Hindlimb muscle (tissue), 1 donor: ENCODE measurements at places on chromosomes 7 and 10.

GRCh38 chr7:49564379-49564714, 209.1 kb upstream of the VWC2 start:
- DNase-seq: no peak

DNA sequence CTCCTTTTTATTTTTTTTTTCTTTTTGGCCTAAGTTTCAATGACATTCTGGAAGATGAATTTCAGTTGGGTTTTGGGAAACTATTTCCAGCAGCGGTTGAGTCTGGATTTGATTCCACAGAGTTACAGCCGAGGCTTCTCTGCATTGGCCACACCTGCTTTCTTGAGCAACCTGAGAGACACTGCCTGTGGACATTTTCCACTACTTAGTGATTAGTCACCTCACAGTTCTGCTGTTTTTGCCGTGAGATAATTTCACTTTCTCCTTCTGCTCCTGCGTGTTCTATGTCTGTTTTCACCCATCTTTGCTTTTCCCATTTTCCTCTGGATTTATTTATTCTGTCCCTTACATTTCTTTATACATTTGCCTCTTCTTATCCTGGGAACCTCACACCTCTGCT, 243.0 kb downstream of the BICC1 start:
- peak; percentile 56 for DNase-seq

DNA sequence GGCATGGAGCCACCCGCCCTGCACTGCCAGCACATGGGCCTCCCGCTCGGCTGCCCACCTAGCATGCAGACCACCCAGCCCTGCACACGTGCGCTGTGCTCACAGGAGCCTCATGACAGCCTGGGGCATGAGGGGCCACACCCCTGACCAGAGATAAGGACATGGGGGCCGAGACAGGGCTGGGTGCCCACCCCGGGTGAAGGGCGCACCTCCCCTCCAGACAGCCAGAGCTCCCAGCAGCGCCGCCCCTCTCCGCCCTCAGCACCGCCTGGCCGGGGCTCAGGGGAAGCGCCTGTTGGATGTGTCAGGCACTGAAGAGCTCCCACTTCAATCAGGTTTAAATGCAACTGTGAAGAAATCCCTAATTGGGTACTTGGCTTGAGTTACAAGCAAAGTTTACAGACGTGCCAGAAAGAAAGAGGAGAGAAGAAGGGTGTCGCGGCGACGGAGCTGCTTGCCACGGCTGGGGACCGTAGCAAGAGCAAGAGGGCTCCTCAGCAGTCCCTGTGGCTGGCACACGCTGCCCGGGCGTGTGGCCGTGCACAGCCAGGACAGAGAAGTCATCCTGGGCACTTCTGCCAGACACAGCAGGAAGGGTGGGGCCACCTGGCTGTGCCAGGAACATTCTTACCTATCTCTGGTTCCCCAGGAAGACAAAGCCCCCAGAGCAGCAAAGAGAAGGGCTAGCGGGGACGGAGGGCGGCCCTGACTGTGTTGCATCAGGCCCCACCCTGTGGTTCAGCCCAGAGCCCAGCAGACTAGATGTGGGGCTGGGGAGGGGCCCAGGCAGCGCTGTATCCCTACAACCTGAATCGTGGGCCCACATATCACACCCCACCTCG, 247.4 kb downstream of the ELFN1 start:
- no peak for DNase-seq

- no peak for DNase-seq
These were observed 314.4 kb upstream of the MKI67 start for GRCh38 chr10:128440513-128441160.

DNA sequence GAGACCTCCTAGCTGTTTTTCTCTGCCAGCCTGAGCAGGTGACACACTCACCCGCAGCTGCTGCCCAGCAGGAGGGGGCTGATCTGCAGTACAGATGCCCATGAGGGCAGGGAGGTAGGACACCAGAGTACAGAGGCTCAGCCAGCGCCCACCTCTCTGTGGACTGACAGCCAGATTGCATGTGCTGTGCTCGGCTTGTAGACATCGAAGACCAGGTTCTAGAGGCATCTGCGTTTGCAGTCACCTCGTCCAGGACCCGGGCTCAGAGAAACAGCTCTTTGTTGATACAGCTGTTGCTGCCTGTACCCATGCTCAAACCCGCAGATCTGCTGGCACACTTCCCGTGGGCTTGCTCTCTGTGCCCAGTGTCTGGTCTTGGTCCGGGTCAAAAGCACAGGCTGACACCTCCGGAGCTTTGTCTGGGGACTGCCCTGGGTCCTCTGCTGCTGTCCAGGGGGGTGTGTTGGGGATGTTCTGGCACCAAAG, 224.7 kb downstream of the GLRX3 start:
- DNase-seq: no peak

- no peak for DNase-seq
These were observed 80.9 kb downstream of the SORBS1 start for GRCh38 chr10:95480102-95480900.

DNA sequence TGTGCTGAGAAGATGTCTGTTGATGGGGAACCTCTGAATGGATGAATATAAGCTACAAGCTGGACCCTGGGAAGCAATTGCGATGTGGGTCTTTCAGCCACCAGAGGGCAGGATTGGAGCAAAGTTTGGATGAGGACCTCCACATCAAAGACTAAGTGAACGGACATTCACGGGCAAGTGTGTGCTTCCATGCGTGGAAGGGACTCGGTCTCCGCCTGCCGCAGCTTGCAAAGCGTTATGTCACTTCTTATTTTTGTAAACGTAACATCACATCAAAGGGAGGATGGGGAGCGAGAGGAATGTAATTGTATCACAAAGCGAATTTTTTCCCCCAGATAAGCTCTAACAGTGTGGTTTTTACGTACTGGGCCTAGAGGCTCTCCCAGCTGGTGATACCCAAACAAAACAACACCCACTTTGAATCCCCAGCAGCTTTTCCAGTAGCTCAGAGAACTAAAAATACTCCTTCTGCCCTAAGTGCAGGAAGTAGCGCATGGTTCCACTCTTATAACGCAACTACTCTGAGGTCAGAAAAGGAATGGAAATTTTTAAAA, 65.0 kb downstream of the VWA2 start:
- peak; percentile 86 for DNase-seq

- DNase-seq: no peak
These were observed 216.1 kb downstream of the IMMP2L start for GRCh38 chr7:111346219-111346618.

DNA sequence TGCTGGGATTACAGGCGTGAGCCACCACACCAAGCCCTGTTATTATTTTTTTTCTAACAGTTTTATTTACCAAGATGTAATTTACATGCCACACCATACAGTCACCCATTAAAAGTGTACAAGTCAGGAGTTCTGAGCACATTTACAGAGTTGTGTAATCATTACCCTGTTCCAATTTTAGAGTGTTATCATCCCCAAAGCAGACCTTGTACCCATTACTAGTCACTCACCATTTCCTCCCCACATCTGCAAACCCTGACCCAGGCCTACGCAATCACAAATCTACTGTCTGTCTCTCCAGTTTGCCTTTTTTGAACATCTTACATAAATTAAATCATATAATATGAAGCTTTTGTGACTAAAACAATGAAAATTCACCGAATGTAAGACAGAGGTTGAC, 402.9 kb upstream of the FOXK1 start:
- no peak for DNase-seq

DNA sequence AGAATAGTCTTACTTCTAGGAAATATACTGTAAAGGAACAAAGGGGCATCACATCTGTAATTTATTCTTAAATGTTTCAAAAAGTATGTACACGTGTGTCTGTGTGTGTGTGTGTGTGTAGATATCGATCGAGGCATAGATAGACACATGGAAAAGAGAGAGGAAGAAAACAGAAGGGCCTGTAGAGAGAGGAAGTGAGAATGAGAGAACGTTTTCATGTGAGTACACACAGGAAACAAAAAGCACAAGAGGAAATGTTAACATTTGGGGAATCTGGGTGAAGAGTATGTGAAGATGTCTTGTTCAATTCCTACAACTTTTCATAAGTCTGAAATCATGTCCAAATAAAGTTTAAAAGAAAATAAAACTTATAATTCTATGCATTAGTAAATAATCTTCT, 286.5 kb upstream of the SORCS1 start:
- DNase-seq: no peak

DNA sequence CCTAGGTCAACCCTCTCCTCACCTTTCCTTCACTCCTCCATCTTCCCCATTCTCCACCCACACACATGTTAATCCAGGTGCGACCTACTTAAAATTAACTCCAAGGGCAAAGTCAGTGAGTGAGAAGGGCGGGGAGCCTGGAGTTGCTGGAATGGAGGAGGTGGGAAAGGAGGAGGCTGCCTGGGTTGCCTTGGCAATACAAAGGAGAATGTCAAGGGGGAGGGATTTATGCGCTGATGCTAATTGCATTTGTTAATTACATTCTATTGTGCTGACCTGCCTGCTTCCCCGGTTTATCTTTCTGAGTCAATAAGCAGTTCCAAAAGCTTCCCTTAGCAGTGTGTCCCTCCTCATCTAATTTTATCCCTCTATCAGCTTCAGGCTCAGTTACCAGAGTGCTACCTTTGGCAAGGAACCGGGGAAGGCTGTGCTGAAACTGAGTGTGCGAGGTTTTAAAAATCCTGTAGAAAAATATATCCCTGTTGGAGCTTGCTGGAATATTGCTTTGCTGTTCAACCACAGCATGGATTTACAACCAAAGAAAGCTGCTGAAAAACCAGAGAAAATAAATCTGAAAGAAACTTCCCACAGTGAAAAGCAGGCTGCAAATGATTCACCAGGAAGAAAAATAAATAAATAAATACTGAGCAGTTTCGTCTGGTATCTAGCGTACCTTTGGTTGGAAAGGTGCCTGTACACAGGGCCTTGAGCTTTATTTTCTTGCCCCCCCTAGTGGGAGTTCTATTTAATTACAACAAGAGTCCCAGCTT, 113.2 kb upstream of the DGKB start:
- DNase-seq: peak; percentile 74

DNA sequence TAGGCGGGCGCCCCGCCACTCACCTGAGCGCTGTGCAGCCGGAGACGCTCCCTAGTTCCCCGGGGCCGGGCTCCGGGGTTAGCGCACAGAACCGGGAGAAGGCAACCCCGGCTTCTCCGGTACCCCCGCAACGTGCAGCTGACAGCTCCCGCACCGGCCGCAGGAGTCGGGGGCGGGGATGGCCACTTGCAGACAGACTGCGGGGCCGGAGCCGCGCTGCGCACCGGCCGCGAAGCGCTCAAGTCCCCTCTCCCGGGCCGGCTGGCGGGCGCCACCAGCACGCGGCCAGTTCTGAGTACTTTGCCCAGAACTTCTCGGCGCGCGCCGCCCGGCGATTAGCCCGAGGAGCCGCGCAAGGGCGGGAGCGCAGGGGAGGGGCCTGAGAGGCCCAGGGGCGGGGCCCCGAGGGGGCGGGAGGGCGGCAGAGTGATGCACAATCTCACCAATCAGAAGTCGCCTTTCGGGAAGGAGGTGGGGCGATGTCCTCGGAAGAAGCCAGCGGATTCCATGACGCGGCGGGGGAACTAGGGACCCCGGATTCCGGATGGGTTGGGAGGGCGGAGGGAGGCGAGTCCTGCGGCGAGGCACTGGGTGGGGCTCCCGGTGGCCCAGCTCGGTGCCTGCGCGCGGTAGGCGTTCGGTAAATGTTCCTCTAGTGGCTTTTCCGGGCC, at the start of gene OSBPL3:
TSS of gene OSBPL3 (minus strand) at position 316 of the 671 bp plus-strand sequence. CDS start 87,706 bp downstream, outside the sequence.
- DNase-seq: peak; percentile 94

GRCh38 chr10:102608487-102608886, 35.8 kb upstream of the TRIM8 start:
- DNase-seq: no peak

GRCh38 chr7:3795141-3795540, 494.1 kb downstream of the SDK1 start:
- DNase-seq: no peak

GRCh38 chr10:6473901-6474370, 106.1 kb downstream of the PRKCQ start:
- peak; percentile 7 for DNase-seq

GRCh38 chr10:1638889-1639419, 98.4 kb downstream of the ADARB2 start:
- DNase-seq: no peak

DNA sequence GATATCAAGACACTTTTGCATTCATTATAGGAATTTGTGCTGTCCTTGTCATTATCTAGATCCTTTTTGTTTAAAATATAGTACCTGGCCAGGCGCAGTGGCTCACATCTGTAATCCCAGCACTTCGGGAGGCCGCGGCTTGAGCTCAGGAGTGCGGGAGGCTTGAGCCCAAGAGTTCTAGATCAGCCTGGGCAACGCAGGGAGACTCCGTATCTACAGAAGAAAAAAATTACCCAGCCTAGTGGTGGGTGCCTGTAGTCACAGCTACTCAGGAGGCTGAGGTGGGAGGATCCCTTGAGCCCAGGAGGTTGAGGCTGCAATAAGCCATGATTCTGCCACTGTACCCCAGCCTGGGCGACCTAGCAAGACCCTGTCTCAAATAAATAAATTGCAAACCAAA, 621 bp upstream of the MORN4 start:
- no peak for DNase-seq

GRCh38 chr7:154919344-154920225, 83.3 kb downstream of the PAXIP1 start:
- DNase-seq: no peak

DNA sequence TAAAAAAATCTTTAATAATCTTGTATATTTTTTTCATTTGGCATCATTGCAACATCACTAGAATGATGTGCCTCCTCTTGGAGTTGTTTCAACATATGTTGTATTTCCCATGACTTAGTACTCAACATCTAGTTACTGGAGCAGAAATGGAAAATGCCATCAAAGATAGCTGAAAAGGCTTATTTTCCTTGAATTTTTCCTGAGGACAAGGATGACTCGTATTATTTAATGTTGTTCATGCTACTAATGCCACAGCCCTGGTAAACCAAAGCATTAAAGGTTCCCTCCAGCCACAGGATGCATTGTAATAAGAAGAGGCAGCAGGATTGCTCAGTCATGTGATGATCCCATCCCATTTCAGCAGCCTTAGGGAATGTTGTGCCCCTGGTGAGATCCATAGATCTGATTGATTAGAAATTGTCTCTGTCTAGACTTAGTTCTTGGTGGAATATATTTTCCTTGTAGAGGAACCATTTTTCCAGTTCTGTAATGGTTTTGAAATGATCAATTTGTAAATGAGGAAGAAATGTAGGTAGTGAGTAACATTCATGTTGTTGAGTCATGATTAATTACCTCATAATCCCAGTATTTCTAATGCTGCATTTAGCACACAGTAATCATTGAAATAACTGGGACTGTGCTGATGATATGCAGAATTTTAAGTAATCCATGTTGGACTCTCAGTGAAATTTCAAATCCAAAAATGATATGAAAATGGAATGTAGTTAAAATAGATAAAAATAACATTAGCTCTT, 91.3 kb upstream of the SMIM30 start:
- DNase-seq: no peak

- peak; percentile 48 for DNase-seq
These were observed 75.1 kb downstream of the EBF3 start for GRCh38 chr10:129888784-129889616.

GRCh38 chr7:82317760-82318159, 125.8 kb downstream of the CACNA2D1 start:
- no peak for DNase-seq

- DNase-seq: no peak
These were observed 342.1 kb downstream of the GRID1 start for GRCh38 chr10:86024281-86025041.

GRCh38 chr10:110057456-110057855, 49.7 kb downstream of the ADD3 start:
- no peak for DNase-seq
